Fibroblast of the aortic adventitia (primary cell): ENCODE measurements at places on chromosomes 7 and 10.

DNA sequence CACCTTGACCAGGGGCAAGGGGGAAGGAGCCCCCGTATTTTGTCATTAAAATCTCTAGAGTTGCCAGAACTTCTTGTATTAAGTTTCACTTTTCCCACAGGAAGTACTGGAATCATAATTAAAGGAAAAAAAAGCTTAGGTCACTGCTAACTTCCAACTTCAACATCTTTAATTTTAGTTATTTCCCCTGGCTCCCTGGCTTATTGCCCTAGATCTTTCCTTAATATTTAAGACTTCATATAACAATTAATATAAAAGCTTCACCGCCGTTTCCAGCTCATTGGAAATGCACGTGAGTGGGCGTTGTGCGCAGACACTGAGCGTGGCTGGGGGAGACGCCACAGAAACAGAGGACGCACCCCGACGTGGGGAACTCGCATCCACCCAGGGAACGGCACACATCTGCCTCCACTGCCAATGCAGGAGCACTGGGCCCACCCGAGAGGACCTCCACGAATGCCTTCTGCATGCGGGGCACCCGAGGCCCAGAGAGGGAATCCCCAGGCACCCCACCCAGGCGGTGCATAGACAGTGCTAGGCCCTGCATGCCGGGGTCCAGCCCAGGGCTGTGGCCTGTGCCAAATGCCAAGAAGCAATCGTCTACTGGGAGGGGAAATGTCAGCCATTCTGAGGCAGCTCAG is 72.2 kb downstream of the ADARB2 start:
- DNase-seq, result no peak

GRCh38 chr7:126569402-126569801 is 683.3 kb downstream of the GRM8 start:
- DNase-seq, result no peak

DNA sequence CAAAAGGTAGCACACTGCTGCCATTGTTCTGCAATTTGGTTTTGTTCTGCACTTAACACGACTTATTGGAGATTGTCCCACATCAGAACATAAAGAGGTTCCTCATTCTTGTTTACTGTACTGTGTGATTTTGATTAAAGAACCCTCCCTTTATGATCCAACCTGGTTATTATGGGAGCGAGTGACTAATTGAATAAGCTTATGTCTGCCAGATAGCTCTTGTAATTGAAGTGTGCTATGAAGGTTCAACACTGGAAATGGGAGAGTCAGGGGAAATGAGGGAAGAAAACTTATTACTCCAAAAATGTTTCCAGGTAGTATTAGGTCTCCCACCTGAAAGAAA is 33.9 kb downstream of the CASP7 start:
- no peak for DNase-seq

- no peak for DNase-seq
Observed at GRCh38 chr10:119706521-119707278, 19.1 kb upstream of the INPP5F start.

GRCh38 chr7:151032936-151033863 is 5.0 kb downstream of the ABCB8 start:
- DNase-seq, result no peak

DNA sequence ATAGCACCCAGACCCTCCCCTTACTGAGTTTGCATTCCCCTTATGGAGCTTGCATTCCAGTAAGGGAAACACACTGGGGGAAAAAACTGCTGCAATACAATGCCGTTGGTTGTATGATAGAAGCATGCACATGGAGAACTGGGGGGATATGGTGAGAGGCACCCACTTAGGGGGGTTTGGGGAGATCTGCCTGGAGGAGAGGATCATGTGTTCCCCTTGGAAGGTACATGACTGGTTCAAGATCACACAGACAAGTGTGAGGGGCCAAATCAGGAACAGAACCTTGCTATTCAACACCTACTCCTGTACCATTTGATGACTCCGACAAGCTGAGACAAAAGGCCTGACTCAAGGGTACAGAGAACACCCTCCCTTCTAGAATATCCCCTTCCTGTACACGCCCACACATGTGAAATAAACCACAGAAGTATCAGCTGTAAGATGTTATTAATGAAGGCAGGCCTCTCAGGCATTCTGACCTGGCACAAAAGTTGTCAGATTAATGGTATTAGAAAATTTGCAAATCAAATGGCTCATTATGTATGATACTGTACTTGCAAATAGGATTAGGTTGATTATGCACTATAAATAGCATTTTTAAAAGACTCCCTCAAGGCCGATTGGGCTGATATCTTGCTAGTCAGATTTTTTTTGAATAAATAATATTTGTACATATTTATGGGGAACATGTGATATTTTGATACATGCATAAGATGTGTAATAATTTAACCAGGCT is 122.2 kb downstream of the NPY start:
- DNase-seq, result no peak

DNA sequence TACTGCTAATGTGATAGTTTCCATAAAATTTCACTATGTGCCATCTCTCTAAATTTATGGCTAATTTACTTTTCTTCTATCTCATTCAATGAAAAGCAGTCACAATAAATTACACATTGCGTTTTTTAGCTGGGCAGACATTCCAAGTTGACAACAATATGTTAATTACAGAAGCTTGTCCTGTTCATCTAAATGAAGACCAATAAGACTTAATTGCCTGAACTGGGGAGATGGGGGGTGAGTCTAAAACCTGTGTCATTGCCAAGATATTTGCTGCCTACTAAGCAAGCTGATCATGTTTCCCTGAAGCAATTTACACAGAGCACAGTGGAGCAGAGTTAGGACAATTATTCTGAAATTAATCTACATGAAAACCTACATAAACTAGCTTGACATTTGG is 89.3 kb upstream of the ADRB1 start:
- no peak for DNase-seq

GRCh38 chr7:103119791-103120291 is 29.1 kb downstream of the NAPEPLD start:
- DNase-seq, result no peak

DNA sequence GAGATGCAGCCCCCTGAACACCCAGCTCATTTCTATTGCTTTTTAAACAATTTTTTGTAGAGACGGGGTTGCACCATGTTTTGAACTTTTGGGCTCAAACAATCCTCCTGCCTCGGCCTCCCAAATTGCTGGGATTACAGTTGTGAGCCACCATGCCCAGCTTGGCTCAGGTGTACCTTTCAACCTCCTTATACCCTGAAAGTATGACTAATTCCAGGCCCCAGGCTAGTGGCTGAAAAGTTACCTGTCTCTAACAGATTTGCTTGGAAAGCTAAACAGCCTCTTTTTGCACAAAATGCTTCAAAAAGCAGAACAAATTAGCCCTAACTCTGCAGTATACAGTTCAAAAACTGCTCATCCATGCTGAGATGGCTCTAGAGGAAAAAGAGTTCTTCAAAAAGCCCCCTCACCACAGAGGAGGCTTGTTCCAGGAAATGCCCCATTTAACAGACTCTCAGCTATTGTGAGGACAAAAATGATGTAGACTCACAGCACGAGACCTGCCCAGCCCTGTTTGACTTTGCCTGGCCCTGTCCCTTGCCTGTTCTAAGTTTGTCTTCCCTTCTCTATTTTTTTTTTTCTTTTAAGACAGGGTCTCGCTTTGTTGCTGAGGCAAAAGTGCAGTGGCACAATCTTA is 13.4 kb upstream of the AP1S1 start:
- DNase-seq, result no peak
